ENCODE measurements at places on chromosomes 1 and 21.

- no peak for DNase-seq
Measured at GRCh38 chr1:3380469-3380868, 74.0 kb upstream of the ARHGEF16 start.

GRCh38 chr1:25703671-25704266 lies 87.2 kb downstream of the MAN1C1 start:
- no peak for DNase-seq

- DNase-seq = no peak
Measured at GRCh38 chr1:72896256-72896655, 613.9 kb upstream of the NEGR1 start.

GRCh38 chr1:189431447-189431846 lies 1046.2 kb downstream of the BRINP3 start:
- no peak for DNase-seq

- DNase-seq = no peak
Measured at GRCh38 chr21:42388740-42389448, 7.0 kb downstream of the TMPRSS3 start.

Measured in K562 (cell line).